ENCODE measurements at places on chromosomes 5 and 9. TPM values are rescaled to one million over a fixed set of nuclear protein-coding genes. Genes with fewer than 3 reads are reported as not detected.

SVEP1 gene
- 0.05 TPM for total RNA-seq

CEMIP2 gene
- total RNA-seq, result 216 TPM

PHAX gene
- 60.7 TPM for total RNA-seq

SEMA4D gene
- total RNA-seq, result 2.9 TPM

CFAP77 gene
- total RNA-seq, result 0.34 TPM
